NCI-H2081 treated with DMSO at 0.1 percent for 48 hours (cell line): ENCODE measurements at places on chromosomes 6 and 20.

DNA sequence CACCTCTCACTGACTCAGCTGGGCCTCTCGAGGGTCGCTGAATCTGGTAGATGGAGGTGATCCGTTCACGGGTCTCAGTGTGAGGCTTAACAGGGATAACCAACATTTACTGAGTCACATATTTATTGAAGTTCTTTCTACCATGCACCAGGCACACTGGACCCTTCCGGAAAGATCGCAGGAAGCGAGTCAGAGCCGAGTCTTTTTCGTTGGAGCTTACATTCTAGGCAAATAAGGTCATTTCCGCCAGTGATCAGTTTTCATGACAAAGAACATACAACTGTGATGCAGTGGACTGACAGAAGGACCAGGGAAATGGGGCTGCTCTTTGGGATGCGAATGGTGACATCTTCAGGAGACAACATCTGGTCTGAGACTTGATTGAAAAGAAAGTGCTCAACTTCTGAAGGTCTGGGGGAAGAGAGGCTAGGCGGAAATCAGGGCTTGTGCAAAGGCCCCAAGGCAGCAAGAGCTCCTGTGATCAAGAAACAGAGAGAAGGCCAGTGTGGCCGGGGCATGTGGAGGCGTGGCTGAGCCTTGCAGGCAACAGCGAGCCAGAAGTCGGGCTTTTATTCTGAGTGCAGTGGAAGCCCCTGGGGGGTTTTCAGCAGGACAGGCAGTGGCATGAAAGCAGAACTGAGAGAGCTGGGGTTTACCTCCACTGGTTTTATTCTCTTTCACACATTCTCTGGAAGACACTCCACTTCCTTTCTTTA is 56.7 kb downstream of the APCDD1L start:
- DNase-seq, result no peak

DNA sequence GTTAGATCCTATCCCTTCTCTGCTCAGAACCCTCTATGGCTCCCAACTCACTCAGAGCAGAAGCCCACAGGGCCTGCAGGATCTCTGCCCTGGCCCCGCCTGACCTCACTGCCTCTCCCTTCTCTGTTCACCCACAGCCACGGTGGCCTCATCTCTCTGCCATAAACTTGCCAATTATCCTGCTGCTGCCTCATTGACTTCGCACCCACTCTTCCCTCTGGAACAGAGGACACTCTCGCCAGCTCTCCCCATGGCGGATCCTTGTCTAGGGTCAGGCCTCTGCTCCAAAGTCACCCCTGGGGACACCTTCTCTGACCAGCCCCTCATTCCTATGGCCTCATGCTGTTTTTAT is 86.4 kb downstream of the CEBPB start:
- DNase-seq, result no peak

DNA sequence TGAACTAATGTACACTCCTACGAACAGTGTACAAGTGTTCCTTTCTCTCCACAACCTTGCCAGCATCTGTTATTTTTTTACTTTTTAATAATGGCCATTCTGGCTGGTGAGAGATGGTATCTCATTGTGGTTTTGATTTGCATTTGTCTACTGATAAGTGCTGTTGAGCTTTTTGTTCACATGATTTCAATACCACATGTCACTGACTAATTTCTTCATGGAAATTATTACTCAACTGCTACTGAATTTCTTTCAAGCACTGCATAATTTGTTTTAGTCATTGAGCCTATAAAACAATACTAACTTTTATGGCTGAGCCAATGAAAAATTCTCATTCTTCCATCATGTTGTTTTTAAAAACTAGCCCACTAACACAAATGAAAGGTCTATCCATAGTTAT is 115.4 kb downstream of the FRK start:
- no peak for DNase-seq

DNA sequence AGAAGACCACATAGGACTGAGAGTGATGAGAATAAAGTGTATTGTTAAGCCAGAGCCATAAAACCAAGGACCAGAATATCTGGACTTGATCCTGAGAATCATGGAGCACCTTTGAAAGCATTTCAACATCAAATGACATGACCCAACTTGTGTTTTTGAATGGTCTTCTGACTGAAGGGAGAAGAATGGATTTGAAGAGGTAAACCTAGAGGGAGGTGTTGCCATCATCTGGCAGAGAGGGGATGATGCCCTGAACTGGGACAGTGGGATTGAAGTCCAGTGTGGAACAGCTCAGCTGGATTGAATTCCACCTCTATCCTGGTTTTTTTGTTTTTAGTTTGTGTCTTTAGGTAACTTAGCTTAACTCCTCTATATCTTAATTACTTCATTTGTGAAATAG is 570.0 kb downstream of the TBC1D32 start:
- no peak for DNase-seq

DNA sequence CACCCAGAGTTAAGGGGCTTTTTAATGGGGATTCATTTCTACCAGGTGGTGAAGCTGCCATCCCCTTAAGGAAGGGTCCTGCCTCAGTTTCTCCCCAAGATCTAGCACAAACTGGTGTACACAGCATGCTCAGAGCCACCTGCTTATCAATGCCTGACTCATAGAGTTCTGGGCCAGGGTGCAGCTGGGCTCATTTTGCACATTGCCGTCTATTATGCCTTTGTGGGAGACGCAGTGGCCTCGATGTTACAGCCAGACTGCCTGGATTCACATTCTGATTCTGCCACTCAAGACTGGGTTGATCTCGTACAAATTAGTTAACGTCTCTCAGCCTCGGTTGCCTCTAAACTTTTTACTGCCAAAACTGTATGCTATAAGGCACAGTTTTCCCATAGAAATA is 365.7 kb downstream of the ZFAND3 start:
- no peak for DNase-seq
